ENCODE measurements at places on chromosomes 6 and 20.

GRCh38 chr20:16810216-16810615 lies 62.1 kb downstream of the OTOR start:
- DNase-seq: no peak

DNA sequence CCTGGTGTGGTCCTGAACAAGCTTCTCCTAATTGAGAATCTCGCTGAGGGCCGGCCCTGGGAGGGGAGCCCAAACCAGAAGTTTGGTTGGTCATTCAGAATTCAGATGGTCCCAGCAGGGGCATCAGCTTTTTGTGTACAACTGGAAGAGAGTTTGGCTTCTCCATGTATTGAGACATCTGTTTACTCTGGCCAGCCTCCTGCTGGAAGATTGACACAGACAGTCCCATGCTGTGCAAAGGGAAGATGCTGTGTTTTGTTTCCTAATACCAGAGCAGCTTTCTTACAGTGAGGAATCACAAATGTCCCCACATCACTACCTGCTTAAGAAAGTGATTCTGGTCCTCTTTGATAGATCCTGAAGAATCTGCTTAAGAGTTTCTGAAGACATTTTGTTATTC lies 97.8 kb downstream of the PLEKHG1 start:
- DNase-seq: no peak

DNA sequence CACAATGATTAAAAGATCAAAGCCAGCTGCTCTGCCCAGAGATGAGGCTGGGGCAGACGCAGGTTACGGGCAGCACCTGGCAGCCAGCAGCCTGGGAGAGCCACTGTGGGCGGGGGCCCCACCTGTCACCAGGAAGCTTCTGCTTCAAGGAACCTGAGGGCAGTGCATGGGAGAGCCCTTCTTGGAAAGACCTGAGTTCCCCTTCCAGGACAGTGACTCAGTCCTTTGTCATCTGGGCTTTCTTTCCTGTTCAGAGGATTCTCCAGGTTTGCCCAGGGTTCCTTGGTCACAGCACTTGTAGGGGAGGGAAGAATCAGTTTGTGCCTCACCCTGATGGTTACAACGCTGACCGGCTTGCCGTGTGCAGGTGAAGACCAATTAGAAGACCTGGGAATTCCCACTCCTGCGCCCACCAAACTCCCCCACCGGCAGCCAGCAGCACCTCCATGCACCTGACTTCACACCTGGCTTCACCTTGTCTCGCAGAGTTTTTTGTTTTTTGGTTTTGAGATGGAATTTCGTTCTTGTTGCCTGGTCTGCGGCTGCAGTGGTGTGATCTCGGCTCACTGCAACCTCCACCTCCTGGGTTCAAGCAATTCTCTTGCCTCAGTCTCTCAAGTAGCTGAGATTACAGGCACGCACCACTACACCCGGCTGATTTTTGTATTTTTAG lies 2.0 kb downstream of the ZBP1 start:
- peak; percentile 71 for DNase-seq

- DNase-seq: no peak
Observed at GRCh38 chr6:49499126-49499525, 597 bp upstream of the GLYATL3 start.

- DNase-seq: no peak
Observed at GRCh38 chr6:156533872-156534524, 243.2 kb upstream of the ARID1B start.

- no peak for DNase-seq
Observed at GRCh38 chr20:25196786-25197120, 1.2 kb downstream of the ENTPD6 start.

GRCh38 chr6:169799474-169799926 lies 48.1 kb downstream of the ERMARD start:
- DNase-seq: no peak

- no peak for DNase-seq
Observed at GRCh38 chr20:11064946-11065345, 391.1 kb upstream of the JAG1 start.

DNA sequence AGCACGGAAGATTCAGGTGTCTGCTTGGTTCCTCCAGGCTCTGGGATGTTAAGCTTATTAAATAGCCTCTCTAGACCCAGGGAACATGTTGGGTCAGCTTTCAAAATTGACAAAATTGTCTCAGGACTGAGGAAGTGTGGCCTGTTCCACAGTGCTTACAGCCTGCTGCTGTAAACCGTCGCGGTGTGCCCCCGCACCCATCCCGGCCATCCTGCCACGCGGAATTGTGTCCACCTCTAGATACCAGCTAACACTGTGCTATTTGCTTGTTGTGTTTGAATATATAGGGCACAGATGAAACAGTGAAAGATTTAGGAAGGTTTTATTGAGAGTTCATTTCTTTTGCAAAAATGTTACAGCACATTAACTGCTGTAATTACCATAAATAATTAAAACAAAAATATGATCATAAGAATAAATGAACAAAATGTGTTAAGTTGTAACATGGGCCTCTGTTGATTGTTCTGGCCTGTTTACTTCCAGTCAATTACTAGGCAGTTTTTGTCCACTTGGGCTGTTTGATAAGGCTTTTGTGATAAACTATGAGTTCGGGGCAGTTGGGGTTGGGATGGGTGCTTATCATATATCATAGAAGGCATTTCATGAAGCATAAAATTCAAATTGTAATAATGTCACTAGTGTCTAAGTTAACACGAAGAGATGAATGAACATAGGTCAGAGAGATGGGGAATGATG lies 77.4 kb downstream of the ARID1B start:
- DNase-seq: no peak

GRCh38 chr6:131321589-131321988 lies 186.3 kb downstream of the AKAP7 start:
- DNase-seq: no peak

Data from CD4-positive, alpha-beta T cell treated with Interleukin-15 for 4 hours (primary cell).